ENCODE measurements at places on chromosomes 11 and 22.

- DNase-seq = no peak
Observed at GRCh38 chr22:26846076-26846475, 188.7 kb downstream of the MIAT start.

DNA sequence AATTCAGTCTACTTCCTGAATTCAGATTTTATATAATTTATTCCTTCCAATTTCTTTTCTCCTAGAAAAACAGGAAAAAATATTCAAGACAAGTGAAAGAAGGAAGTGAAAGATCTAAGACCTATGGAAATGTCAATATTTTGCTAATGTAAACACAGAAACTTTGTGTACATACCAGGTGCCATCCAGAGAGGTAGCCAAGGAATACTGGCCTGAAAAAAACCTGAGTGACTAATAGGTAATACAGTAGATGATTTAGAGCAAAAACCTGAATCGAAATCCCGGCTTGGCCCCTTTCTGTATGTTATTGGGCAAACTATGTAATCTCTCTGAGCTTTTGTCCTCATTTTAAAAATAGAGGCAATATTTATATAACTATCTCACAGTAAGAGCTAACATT is 59.2 kb upstream of the FSHB start:
- no peak for DNase-seq

DNA sequence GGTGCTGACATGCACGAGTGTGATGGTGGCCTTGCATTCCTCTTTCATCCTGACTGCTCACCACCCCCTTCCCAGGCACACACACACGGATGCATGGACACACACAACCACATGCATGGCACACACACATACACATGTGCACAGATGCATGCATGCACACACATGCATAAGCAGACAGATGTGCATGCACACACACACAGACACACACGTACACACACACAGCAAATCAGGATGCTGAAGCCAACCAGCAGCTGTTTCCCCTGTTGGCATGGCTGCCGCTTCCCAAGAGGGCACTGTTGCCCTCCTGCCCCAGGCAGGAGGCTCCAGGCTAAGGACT is 15.3 kb downstream of the OSBPL5 start:
- DNase-seq = no peak

DNA sequence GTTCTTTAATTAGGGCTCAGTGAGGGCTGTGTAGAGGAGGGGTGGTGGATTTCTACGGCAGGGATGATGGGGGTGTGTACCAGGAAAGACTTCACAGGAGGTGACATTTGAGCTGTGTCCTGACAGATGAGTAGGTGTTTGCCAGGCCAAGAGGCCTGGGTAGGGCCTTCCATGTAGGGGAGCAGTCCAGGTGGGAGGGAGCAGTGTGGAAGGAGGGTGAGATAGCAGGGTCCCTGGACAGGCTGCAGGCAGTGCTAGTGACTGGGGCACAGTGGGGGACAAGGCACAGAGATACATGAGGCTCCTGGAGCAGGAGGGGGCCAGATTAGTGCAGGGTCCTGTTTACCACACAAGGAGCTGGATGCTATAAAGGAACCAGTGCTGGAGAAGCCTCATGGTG is 147.9 kb upstream of the CADM1 start:
- no peak for DNase-seq

DNA sequence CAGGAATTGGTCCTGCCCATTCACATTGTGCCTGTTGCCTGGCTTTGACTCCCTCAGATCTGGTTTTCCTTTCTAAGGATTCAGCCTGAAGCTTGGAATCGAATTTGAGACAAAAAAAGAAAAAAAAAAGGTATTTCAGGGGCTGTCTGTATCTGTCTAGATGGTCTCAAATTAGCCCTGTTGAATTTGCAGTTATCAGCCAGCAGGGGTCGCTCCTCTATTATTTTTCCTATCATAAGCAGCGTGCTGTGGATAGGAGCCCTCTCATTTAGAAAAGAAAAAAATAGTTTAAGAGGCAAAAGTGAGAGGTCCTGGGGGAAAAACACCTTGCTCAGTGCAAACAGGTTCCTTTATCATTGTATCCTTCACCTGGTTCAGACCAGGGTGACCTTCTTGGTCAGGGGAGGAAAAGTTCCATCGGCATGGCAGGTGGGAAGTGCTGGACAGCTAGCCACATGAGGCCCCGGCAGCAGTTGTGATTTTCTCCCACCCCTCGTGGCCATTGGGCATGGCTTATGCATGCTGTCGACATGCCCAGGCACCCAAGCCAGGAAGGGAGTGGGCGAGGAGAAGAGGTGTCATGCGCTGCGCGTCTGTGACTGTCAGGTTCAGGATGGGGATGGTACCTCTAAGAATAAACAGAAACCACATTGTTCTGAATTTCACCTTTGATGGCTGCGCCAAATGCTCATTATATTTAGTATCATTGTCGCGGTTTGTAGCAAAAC is 13.1 kb downstream of the OR5AK2 start:
- no peak for DNase-seq

DNA sequence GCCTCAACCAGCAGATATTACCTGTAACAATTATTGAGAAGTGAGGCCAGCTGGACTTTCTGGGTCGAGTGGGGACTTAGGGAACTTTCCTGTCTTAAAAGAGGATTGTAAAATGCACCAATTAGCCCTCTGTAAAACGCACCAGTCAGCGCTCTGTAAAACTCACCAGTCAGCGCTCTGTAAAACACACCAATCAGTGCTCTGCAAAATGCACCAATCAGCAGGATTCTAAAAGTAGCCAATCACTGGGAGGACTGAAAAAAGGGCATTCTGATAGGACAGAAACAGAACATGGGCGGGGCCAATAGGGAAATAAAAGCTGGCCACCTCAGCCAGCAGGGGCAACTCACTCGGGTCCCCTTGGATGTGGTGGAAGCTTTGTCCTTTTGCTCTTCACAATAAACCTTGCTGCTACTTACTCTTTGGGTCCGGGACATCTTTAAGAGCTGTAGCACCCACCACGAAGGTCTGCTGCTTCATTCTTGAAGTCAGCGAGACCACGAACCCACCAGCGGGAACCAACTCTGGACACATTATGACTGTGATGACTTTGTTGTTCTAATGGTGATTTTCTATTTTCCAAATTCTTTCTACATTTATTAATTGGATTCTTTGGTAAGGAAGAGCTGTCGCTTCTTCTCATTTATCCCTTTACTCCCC is 40.2 kb upstream of the FGF3 start:
- DNase-seq = no peak

DNA sequence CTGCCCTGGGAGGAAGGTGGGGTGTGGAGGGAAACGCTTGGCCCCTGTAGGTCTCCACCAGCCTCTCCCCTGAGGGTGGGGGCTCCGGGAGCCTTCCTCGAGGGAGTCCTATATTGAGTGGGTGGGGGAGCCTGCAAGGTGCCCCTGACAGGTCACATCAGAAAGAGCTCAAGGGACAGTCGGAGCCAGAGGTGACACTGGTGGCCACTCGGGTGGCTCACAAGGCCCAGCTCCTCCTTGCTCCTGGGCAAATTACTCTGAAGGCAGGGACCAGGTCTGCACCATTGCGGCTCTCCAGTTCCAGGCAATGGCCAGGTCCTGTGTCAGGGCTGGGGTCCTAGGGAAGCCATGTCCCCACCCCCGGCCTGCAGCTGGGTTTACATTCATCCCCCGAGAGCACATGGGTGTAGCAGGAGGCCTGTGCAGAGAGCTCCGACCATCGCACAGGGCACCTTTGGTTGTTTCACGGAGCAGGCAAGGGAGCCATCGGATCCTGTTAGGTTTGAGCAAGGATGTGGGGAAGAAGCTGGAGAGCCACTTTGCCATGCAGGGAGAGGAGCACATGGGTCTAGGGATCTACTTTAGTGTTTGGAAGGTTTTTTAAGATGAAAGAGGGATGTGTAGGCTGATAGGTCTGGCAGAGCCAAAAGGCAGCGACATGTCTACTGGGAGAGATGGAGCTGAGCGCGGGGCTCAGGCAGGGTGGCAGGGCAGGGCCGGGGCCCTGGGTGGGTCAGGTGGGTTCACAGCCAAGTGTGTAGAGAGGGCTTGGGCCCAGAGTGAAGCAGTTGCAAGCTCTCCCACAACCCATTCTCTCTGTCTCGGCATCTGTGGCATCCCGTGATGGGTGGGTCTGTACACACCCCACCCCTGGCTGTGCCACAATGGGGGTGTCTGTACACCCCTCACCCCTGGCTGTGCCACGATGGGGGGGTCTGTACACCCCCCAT is 14.8 kb downstream of the CCND1 start:
- DNase-seq = no peak

GRCh38 chr22:33347002-33347401 is 288.8 kb upstream of the SYN3 start:
- DNase-seq = no peak
